ENCODE measurements at places on chromosomes 13 and 19.

DNA sequence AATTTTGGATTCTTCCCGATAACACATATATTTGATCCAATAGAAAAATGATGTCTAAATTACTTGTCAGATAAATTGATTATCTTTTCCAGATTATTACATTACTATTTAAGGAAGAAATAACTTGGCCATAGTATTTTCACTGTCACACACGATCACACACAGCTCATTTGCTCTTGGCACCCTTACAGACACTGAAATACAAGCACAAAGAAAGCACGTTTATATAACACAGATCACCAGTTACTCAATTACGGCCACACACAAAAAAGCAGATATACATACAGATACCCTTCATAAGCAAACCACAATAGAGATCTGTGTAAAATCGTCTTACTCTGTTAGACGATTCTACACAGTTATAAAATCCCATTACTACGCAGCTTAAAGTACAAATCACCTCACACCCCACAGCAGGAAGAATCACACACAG is 716 bp upstream of the ZNF420 start:
- no peak for DNase-seq

GRCh38 chr19:37975071-37975470 is 68.1 kb downstream of the SIPA1L3 start:
- DNase-seq, result peak; percentile 39

DNA sequence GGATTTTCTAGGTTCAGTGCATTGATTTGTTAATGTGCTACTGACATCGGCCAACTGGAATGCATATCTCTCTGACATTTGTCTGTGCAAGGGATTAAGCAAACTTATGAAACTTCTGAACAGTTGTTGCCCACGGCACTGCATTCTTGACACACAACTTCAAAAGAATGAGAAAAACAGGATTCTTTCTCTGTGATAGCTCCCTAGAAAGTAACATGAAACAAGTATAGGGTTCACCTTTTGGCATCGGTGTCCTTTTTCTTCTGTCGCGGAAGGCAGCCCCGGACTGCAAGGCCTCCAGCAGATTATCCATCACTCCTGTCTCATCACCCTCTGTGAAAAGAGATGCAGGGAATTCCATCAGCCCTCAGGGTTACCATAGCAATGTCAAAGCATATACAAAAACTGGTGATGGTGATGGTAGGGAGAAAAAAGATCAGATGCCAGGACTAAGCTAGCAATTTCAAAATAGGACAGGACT is 389.2 kb downstream of the DIAPH3 start:
- no peak for DNase-seq

DNA sequence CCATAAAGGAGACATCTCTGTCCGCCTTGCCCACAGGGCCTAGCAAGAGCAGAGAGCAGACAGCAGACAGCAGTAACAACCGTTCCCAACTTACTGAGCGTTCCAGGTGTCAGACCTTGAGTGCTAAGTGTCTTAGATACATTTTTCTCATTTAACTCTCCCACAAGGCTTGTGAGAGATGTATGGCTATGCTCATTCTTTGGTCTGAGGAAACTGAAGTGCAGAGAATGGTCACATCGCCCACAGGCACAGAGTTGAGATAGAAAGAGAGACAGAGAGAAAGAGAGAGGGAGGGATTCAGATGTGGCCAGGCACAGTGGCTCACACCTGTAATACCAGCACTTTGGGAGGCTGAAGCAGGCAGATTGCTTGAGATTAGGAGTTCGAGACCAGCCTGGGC is 14.3 kb downstream of the MEIOSIN start:
- DNase-seq, result no peak

DNA sequence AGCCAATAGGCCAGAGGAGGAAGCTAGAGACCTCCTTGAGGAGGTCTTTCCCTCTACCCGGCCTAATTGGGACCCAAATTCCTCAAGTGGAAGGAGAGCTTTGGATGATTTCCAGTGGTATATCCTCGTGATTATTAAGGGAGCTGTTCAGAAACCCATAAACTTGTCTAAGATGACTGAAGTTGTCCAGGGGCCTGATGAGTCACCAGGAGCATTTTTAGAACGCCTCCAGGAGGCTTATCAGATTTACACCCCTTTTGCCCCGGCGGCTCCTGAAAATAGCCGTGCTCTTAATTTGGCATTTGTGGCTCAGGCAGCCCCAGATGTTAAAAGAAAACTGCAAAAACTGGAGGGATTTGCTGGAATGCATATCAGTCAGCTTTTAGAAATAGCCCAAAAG is 198.1 kb downstream of the ZNF486 start:
- no peak for DNase-seq

GRCh38 chr13:107992542-107992941 is 222.8 kb downstream of the LIG4 start:
- no peak for DNase-seq

GRCh38 chr19:41705393-41706174 is 2.8 kb upstream of the CEACAM5 start:
- no peak for DNase-seq

GRCh38 chr19:34825212-34825611 is 52.2 kb upstream of the ZNF599 start:
- no peak for DNase-seq

DNA sequence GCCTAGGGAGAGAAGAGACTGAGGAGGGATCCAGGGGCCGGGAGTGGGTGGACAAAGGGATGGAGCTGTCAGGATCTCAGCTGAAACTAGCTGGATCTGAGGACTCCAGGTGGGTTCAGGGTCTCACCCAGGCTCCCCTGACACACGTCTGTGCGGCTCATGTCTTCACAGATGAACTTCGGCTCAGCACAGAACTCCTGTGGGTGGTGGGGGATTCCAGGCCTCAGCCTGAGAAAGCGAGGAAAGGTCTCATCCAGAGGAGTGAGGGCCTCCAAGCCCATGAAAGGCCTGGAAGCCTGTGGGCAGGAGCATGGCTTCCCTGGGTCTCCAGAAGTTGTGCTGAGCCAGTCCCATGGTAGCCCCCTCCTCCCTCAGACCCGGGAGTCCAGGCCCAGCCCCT is 1.4 kb downstream of the CAPN12 start:
- no peak for DNase-seq

DNA sequence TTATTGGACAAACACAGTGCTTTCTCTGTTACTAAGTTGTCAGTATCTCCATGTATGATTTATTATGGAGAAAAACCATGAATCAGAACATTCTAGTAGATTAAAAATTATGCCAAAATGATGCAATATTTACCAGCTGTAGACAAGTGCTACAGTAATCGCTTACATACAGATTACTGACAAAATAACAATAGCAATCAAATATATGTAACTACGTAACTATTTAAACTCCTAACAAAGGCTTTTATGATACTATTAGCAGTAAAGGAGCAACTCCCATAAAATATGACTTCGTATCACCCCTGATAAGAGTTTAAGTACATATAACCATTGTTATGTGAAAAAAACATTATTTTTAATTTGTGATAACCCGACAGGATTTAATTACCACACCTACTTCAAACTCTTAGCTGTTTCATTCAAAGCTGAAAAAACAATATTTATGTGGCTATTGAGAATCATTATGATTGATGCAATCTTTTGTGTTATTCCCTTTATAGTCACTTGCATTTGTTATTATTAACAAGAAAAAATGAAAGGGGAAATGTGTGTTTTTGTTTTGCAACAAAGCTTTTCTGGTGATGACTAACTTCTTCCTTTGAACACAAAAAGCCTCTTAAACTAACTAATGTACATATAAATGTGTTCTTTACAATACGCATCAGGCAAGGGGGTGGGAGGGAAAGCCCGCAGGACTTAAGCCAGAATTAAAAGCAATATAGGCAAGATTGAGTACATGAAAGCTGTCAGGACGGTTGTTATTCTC is 147.4 kb downstream of the ABCC4 start:
- DNase-seq, result no peak

GRCh38 chr13:59446391-59446790 is 717.3 kb downstream of the DIAPH3 start:
- no peak for DNase-seq

DNA sequence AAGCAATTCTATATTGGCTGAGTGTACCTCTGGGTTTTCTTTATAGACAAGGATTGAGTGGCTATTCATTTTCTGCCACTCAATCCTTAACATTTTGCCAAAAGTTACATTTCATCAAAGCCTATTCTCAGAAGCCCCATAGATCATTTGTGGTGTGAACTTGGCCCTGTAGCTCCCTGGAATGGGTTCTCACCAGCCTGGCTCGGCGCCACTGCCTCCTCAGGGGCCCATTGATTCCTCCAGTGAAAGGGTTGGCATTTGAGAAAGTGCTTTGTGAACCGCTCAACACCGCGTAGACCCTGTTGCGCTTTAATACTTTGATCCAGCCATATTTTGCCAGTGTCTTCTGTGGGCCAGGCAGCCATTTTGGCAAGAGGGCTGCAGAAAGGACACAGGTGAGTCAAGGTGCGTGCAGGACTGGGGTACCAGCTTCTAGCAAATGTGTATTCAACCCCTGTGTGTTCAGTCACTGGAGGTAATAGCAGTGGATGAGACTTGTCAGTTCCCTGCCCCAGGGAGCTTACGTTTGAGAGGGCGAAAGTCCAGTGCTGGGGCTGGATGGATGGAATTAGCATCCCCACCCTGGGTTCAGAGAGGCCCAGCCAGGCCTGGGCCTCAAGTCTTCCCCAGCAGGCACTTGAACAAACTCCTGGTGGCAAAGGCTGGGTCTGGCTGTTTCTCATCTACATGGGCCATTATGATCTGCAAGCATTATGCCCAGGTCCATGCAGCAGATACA is 3.8 kb downstream of the RAB8A start:
- no peak for DNase-seq

- DNase-seq, result no peak
Measured at GRCh38 chr13:52950436-52950956, 78.1 kb upstream of the OLFM4 start.

GRCh38 chr19:35742121-35742724 is at the start of gene IGFLR1:
Gene IGFLR1 (minus strand): TSS chr19:35742452. CDS start chr19:35741180, 1,272 bp downstream.
- DNase-seq, result no peak

DNA sequence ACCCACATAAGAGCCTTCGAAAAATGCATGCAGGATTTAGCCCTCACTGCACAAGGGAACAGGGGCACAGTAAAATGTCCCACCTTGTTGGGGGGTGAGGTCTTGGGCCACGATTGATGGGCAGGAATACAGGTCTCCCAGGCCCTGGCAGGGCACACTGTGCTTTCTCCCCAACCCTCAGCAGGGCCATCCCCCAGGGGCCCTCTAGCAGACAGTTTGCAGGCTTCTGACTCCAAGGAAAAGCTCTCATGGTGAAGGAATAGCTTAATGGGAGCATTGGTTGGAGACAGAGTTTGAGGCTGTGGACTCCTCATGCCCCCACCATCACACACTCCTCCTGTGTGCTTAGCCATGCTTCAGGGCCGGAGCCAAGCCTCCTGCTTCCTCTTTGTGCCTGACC is 484.6 kb downstream of the ZNF536 start:
- no peak for DNase-seq

- no peak for DNase-seq
Measured at GRCh38 chr13:98766697-98767096, 14.2 kb upstream of the SLC15A1 start.

DNA sequence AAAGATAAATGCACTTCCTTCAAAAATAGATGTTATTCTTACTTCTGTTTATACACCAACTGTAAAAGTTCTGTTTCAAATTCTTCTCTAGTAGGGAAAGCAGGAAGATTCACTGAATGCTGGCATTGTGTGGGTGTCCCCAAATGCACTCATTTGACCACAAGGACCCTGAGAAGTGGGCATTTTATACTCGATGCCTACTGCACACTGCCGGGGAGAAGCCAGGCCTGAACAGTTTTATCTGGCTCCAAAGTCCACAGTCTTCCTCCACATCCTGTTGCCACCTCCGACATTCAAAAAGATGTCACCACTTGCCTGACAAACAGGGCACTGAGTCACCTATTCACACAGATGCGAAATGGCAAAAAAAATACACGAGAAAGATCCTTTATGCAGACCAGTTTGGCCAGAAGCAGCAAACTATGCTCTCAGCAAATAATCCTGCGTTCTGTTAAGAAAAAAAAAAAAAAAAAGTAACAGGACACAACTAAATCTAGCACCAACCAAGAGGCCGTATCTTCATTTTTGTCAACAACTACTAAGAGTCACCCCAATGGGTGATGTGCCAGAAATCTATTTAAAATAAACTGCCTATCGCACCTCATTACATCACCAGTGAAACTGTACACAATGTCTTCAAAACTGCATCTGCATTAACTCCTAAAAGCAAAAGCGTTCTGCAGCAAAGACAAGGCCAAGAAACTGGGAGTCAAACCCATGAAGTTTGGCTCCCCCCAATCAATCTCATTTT is 6.2 kb downstream of the ZC3H4 start:
- no peak for DNase-seq

DNA sequence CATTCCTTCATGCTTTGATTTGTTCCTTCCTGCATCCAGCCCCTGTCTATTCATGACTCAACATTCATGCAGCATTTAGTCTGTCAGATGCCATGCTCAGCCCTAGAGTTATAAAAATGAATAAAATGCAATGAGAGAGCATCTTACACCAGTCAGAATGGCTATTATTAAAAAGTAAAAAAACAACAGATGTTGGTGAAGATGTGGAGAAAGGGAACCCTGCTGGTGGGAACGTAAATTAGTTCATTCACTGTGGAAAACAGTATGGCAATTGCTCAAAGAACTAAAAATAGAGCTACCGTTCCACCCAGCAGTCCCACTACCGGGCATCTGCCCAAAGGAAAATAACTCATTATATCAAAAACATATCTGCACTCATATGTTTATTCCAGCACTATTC is 70.0 kb upstream of the GTF3A start:
- no peak for DNase-seq

- DNase-seq, result no peak
Measured at GRCh38 chr13:85261757-85262346, 537.4 kb downstream of the SLITRK6 start.

DNA sequence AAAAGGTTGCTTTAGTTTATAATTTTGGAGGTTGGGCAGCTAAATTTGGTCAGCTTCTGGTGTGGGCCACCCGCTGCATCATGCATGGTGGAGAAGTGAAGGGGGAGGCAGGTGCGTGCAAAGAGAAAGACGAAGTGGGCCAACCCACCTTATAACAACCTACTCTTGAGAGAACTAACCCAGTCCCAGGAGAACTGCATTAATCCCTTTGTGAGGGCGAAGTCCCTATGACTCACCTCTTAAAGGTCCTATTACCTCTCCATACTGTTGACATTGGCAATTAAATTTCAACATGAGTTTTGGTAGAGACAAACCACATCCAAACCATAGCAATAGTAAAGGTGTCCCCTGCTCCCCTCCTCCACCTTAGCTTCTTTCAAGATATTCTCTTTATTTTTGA is 7.7 kb upstream of the FGF9 start:
- no peak for DNase-seq
